ENCODE measurements at places on chromosomes 7 and 10.

GRCh38 chr10:79473496-79474095 lies 28.2 kb upstream of the ZCCHC24 start:
- DNase-seq = no peak

DNA sequence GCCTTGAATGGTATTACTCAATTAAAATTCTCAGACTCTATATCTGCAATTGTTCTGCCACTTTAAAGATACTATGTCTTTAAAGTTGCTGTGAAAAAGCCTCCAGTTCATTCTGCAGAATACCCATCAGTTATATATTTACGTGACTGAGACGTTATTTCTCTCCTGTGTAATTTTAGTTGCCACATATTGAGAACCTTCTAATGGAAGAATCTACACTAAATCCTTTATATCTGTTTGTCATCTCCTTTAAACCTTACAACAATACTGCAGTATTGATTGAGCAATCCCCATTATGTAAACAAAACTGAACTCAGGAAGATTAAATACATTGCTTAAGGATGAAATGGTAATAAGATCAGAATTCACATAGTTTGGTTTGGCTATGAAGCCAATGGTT lies 30.0 kb downstream of the GPR141 start:
- no peak for DNase-seq

GRCh38 chr7:130914554-130915294 lies 180.7 kb upstream of the KLF14 start:
- DNase-seq = no peak

DNA sequence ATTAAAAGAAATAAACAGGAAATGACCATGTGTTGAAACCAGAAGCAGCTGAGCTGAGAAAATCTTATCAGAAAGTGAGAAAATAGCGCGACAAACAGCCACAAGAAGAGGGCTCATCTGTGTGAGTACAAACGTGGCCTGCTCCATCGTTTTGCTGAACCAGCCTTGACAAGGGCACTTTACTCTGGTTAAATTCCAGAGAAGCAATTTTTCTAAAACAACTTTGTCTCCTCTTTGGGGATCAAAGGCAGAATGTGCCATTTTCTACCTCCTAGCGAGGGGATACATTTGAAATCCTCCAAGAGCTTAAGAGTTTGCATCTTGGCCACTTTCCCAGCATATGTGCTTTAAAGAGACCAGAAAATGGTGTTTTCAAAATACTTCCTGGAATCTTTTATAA lies 51.3 kb upstream of the VIPR2 start:
- DNase-seq = no peak

GRCh38 chr10:18404530-18404929 lies 246.9 kb downstream of the NSUN6 start:
- DNase-seq = no peak

GRCh38 chr10:85609509-85609908 lies 757.1 kb downstream of the GRID1 start:
- no peak for DNase-seq

- peak; percentile 27 for DNase-seq
These were observed 21.8 kb upstream of the PIP4K2A start for GRCh38 chr10:22736134-22736533.

GRCh38 chr10:5282137-5282536 lies 82.6 kb upstream of the UCN3 start:
- no peak for DNase-seq

DNA sequence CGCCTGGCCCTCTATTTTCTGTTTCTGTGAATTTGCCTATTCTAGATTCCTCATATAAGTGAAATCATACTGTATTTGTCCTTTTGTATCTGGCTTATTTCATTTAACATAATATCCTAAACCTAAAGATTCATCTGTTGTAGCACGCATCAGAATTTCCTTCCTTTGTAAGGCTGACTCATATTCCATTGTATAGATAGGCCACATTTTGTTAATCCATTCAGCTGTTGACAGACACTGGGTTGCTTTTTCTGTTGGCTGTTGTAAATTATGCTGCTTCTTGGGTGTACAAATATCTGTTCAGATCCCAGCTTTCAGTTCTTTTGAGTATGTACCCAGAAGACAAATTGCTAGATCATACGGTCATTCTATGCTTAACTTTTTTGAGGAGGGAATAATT lies 28.8 kb upstream of the CUL1 start:
- no peak for DNase-seq

- no peak for DNase-seq
These were observed 82.4 kb downstream of the THSD7A start for GRCh38 chr7:11749629-11750028.

GRCh38 chr7:107660381-107661080 lies at the start of gene SLC26A4:
Gene SLC26A4, plus strand, starts transcription at chr7:107660828. Its CDS starts 814 bp downstream, at chr7:107661642.
- DNase-seq = peak; percentile 10

DNA sequence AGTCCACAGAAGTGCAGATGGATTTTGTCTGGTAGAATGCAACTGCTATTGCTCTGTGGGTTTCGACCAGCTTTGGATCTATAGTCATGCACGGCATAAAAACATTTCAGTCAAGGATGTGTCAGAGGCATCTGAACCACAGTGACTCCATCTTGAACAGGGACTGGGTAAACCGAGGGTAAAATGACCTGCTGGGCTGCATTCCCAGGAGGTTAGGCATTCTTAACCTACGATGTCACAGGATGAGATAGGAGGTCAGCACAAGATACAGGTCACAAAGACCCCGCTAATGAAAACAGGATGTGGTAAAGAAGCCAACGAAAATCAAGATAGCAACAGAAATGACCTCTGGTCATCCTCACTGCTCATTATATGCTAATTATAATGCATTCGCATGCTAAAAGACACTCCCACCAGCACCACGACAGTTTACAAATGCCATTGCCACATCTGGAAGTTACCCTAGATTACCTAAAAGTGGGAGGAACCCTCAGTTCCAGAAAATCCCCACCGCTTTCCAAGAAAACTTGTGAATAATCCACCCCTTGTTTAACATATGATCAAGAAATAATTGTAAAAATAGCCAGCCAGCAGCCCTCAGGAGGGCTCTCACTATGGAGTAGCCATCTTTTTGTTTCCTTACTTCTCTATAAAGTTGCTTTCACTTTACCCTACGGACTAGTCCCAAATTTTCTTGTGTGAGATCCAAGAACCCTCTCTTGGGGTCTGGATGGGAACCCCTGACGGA lies 50.7 kb upstream of the CPXM2 start:
- DNase-seq = no peak

GRCh38 chr7:38950309-38950708 lies 27.4 kb upstream of the POU6F2 start:
- DNase-seq = no peak

GRCh38 chr10:59839576-59839975 lies 66.8 kb downstream of the CCDC6 start:
- peak; percentile 71 for DNase-seq

DNA sequence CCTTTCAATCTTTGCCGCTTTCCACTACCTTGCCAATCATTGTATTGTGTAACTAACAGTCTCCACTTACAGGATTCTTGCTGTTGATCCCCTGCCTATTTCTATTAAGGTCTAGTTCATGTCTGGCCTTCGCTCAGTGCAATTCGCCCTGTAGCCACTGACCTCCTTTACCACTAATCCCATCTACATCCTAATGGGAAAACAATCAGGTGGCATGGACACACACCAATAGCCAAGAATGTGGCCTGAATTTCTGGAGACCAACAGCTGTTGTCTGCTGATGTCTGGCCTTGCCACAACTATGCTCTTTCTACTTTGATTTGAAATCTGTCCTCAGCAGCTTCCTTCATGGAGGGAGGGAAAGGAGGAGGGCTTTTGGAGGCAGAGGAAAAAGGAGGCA lies 546.2 kb downstream of the SORCS3 start:
- no peak for DNase-seq

GRCh38 chr7:80257756-80258155 lies 123.1 kb downstream of the GNAI1 start:
- peak; percentile 51 for DNase-seq

- peak; percentile 100 for DNase-seq
These were observed 10.3 kb upstream of the ANKRD1 start for GRCh38 chr10:90930971-90931871.

DNA sequence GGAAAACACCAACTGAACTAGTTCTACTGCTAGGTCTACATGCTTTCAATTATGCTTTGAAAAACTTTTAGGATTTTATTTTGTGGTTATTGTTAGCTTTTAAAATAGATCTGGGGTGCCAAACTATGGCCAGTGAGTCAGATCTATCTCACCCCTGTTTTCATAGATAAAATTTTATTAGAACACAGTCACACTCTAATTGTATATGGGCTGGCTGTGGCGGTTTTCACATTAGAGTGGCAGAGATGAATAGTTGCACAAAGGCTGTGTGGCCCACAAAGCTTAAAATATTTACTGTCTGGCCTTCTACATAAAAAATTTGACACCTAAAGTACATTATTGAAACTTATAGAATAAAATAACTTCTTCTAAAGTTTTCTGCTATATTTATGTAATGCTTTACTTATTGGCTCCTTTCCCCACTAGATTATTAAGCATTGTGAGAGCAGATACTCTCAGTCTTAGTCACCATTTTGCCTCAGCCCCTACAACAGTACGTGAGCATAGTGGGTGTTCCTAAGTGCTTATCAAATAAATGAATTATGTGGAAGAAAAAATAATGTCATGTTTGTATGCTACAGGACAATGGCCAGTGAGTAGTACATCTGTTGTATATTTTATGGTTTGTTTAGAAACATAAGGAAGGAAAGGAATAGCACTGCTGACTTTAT lies 5.4 kb upstream of the SUV39H2 start:
- DNase-seq = peak; percentile 77

GRCh38 chr7:2814946-2815874 lies 28.9 kb downstream of the GNA12 start:
- DNase-seq = no peak

GRCh38 chr7:157552295-157552993 lies 215.6 kb downstream of the DNAJB6 start:
- DNase-seq = no peak

- no peak for DNase-seq
These were observed 37.8 kb downstream of the CLRN3 start for GRCh38 chr10:127854769-127855590.

GRCh38 chr10:10758306-10758705 lies 259.4 kb upstream of the CELF2 start:
- DNase-seq = peak; percentile 64

- no peak for DNase-seq
These were observed 288.0 kb downstream of the FGFR2 start for GRCh38 chr10:121310151-121310711.

- no peak for DNase-seq
These were observed 51.3 kb upstream of the FAM3C start for GRCh38 chr7:121447243-121447910.

GRCh38 chr7:156494960-156495359 lies 145.6 kb upstream of the RNF32 start:
- DNase-seq = no peak

- DNase-seq = no peak
These were observed 6.6 kb upstream of the KLF14 start for GRCh38 chr7:130740606-130741005.

DNA sequence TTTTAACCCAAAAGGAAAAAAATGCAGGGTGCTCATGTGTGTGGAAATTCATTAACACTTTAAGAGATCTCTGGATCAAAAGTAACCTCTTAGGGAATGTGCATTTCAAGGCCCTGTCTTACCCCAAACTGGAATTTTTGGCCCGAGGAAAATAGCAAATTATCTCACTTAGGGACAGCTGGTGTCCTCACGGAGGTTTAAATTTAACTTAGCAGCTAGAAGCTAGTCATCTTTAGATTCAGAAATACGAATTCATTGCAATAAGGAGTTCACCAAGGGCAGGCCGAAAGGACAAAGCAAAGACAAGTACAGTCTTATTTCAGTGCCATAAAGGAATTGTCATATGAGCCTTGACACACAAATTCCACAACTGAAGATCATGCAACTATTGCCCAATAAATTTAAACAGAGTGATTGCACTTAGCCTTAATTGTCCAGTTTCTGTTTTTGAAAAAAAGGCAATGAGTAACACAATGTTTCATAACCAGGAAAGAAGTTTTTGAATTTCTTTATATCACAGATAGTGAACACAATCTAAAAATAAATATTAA lies 22.4 kb upstream of the SEMA3C start:
- peak; percentile 72 for DNase-seq

GRCh38 chr7:142961595-142961972 lies 579 bp downstream of the KEL start:
- no peak for DNase-seq

DNA sequence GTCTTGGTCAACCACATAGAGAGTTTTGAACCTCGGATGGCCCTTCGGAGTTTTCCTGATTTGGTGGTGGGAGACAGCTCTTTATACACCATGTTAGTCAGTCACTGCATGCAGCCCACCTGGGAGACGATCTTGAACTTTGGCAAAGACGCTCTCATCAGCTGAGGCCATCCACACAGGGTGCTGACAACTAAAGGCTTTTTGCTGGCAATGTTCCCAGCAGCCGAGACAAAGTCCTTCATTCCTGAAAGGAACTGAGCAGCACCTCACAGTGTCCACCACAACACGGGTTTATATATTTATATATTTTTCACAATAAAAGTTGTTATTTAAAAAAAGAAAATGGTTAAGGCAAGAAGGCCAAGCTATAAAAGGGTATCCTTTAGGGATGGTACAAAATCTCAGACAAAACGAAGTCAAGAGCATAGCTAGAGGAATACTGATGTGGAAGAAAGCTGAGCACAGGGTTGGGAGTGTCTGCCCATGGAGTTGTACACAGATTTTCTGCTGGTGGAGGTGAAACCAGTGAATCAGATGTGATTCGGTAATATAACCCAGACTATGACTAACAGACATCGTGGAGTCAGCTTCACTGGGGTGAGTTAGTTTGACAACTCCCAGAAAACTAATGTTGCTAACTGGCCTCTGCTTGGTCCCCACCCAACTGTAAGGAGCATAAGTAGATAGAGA lies 27.4 kb upstream of the CAPZA2 start:
- peak; percentile 47 for DNase-seq

DNA sequence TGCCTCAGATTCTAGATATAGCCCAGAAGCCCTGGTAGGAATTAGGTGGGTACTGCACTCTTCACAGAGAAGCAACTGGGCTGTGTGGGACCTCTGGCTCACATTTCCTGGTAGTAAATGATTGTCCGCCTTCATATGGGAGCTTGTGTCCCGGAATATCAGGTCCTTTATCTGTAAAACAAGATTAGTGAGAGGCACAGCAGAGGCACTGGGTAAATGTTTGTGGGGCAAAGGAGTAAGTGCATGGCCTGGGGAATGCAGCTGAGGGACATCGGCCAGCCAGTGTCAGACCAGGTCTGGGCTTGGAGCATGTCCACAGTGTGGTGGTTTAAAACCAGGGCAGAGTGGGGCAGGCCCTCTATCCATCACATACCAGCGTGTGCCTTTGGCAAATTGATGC lies 323.3 kb upstream of the ZMIZ1 start:
- no peak for DNase-seq

DNA sequence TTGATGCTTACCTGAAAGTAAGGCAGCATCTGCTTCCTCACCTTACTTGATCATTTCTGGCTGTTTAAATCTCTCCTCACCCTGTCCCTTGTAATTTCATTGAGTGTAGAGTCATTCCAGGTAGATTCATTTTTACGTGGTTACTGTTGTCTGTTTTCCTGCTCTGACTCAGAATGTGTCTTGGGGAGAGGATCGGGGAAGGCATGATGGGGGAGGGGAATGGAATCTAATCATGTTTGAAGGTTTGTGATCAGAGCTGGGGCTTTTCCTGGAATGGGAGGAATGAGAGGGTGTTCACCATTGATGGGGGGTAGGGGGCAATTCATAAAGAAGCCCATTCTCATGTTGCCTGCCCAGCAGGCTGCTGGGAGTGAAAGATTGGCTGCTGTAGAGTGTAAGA lies 18.7 kb downstream of the SEC24C start:
- DNase-seq = peak; percentile 71

- no peak for DNase-seq
These were observed 27.2 kb downstream of the NUDCD3 start for GRCh38 chr7:44463169-44463808.
